Glutamatergic neuron (in vitro differentiated cells): ENCODE measurements at places on chromosomes 16 and 17. TPM values are rescaled to one million over a fixed set of nuclear protein-coding genes. Genes with fewer than 3 reads are reported as not detected.

ATAD5 gene
- 6.4 TPM for total RNA-seq

NXPH3 gene
- total RNA-seq, result 2.0 TPM

PPP1R27 gene
- total RNA-seq, result 0.81 TPM

ABCA8 gene
- total RNA-seq, result not detected

ANKRD40 gene
- 40.8 TPM for total RNA-seq
